ENCODE measurements at places on chromosomes 1 and 21.
A peak's percentile ranks its signal among the peaks of the same experiment; 100 is the strongest.

- DNase-seq = no peak
Observed at GRCh38 chr1:11478571-11479374, at the start of gene DISP3. Gene DISP3 (plus strand): TSS chr1:11479155. CDS start chr1:11500993, 21,838 bp downstream.

DNA sequence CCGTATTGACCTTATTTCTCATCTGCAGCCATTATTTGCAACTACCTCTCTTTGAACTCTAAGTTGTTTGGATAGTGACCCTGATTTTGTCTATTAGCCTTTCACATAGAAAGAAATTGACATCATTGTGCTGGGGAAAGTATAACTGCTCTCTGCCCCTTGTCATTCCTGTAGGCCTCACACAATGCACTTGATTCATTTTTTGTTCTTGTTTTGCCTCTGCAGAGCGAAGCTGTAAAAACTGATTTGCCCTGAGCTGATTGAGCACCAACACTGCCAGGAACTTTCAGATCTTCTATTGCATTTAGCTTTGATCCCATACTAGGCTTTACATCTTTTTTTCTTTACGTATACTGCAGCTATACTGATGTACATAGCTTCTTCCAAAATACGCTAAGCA lies 167.2 kb upstream of the PTBP2 start:
- no peak for DNase-seq

DNA sequence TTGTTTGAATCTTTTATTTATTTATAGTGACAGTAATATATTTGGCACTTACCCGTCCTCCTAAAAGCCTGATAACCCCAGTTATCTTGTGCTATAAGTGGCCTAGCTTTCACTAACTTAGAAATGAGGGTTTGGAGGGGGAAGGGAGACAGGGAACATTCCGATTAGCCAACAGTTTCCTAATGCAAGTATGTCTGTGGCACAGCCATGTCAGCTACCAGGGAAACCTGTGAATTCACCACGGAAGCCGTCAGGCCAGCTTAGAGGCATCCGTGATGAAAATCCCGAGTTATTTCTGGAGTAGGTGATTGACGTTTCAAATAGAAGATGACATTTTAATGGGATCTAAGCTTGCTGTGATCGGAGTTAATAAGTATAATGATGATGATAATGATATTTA lies 39.4 kb upstream of the BCL10 start:
- DNase-seq = no peak

- no peak for DNase-seq
Observed at GRCh38 chr1:20400341-20401177, 85.5 kb downstream of the CAMK2N1 start.

DNA sequence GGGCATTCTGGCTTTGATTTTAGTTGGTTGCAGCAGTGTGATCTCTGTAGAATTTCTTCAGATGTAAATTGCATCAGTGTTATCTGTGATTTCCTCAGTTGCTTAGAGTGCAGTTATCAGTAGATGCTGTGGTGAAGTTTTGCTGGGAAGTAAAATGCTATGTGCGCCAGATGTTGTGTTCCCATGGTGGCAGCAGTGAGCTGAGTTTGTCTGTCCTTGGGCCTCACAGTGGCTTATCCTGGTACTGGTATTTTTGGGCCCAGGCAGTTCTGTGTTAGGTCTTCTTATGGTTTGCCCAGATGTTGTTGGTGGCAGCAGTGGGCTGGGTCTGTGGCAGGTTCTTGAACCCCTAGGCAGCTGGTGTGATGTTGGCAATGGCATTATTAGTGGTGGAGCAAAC lies 1242.1 kb downstream of the PLA2G4A start:
- no peak for DNase-seq

DNA sequence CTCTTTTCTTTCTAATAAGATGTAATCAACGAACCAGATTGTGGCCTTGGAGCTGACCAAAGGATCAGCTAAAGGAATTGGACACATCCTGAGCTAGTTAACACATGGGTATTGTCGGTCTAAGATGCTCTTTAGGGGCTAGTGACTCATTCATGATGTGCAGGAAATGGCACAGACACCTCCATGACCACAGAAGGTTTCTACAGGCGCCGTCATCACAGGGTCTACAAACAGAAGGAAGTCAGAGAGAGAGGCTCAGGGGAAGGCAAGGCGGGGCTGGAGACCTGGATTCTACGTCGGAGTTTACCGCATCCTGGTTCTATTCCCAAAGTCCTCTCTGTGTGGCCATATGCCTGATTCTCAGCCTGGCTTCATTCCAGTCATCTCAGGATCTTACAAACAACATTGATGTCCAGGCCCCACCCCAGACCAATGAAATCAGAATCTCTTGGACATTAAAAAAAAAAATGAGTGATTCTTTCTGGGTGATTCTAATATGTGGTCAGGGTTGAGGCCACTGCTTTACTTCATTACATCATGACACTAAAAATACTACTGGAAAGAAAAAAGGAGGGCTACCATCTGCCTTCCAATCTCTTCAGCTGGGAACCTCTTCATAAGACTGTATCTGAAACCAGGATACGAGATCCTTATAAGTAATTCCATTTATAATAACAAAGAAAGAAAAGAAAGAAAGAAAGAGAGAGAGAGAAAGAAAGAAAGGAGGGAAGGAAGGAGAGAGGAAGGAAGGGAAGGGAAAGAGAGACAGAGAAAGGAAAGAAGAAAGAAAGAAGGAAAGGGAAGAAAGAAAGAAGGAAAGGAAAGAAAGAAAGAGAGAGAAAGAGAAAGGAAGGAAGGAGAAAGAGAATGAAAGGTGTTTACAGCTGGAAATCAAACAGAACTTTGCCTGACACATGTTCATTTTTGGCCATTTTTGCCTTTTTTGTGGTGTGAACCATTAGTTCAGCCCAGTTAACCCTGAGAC lies 11.6 kb upstream of the KCNJ15 start:
- peak; percentile 86 for DNase-seq

- no peak for DNase-seq
Observed at GRCh38 chr1:180262628-180263488, 32.8 kb downstream of the LHX4 start.

GRCh38 chr1:47438165-47439016 lies 547 bp downstream of the FOXD2 start:
- no peak for DNase-seq

- no peak for DNase-seq
Observed at GRCh38 chr1:230356190-230356589, 69.9 kb downstream of the PGBD5 start.

GRCh38 chr1:90706437-90707362 lies 10.4 kb downstream of the BARHL2 start:
- no peak for DNase-seq

DNA sequence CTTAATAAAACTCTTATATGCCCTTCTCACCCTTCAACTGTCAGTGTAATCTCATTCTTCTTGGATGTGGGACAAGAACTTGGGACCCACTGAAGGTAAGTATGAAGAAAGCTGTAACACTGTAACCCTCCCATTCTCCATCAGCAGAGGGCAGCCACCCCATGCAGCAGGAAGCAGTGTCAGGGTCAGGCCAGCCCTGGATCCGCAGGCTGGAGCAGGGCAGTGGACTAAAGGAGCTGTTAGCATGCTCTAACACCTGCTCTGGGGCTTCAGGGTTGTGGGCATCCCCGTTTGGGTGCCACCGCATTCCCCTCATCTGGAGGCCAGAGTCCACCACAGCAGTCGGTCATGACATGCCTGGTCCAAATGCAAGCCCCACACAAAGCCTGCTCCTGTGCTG lies 156.5 kb downstream of the HIVEP3 start:
- no peak for DNase-seq

- no peak for DNase-seq
Observed at GRCh38 chr1:53112861-53113260, 29.6 kb downstream of the SLC1A7 start.

DNA sequence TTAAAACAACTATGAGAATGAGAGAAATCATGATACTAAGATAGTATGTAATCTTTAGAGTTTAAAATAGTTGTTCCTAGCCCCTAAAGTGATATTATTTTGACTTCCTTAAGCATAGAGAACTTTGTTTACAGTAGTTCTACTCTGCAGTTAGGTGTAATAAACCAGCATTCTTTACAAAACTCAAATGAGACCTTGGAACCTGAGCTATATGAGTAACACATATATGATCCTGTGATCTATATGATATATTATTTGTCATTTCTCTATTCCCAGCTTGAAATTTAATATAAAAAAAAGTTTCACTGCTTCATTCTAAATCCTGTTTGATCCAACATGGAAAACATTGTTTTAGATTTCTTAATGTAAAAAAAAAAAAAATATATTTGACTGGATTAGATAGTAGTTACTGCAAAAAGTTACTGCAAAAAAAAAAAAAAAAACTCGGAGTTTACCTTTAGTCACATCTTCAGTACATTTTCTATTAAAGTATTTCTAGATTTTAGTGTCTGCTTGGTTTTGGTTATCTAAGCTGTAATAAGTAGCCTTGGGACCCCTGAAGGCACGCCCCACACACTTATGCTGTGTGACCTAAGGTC lies 463.8 kb downstream of the USP25 start:
- no peak for DNase-seq

DNA sequence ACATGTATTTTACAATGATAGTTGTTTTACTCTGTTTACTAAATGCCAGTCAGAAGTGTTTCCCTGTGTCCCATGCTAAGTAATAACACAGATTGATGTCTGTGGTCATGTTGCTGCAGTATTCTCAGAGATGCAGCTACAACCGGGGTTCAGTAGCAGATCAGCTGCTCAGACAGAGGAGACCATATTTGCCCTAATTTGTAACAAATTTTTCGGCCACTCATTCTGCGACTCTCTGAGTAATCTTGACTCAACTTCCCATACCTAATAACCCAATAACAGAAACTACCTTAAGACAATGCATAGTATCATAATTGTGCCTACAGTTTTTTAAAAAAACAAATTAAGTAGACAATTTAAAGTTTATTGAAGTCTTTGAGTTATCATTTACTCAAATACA lies 32.6 kb downstream of the NIBAN1 start:
- DNase-seq = no peak

DNA sequence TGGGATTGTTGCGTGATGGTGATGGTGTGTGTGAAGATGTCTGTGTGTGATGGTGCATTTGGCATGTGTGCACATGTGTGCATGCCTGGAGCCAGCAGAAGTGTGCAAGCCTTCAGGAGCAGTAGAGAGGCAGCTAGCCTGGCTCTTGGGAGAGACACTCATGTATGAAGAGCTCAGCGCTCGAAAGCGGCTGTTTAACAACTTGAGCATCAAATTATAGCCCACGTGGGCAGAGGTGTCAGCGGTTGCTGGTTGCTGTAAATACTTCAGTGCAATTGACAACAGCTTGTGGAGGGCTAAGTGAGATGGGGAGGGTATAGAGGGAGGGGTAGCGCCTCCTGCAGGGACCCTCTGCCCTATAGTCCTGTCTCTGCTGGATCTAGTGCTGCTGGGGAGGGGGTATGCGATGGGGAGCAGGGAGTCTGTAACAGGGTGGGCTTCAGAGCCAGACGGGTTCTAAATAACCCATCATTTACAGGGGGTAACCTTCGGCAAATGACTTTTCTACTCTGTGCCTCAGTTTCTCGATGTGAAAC lies 21.5 kb downstream of the FOXD2 start:
- no peak for DNase-seq

- no peak for DNase-seq
Observed at GRCh38 chr1:59803458-59804038, 11.2 kb upstream of the HOOK1 start.

DNA sequence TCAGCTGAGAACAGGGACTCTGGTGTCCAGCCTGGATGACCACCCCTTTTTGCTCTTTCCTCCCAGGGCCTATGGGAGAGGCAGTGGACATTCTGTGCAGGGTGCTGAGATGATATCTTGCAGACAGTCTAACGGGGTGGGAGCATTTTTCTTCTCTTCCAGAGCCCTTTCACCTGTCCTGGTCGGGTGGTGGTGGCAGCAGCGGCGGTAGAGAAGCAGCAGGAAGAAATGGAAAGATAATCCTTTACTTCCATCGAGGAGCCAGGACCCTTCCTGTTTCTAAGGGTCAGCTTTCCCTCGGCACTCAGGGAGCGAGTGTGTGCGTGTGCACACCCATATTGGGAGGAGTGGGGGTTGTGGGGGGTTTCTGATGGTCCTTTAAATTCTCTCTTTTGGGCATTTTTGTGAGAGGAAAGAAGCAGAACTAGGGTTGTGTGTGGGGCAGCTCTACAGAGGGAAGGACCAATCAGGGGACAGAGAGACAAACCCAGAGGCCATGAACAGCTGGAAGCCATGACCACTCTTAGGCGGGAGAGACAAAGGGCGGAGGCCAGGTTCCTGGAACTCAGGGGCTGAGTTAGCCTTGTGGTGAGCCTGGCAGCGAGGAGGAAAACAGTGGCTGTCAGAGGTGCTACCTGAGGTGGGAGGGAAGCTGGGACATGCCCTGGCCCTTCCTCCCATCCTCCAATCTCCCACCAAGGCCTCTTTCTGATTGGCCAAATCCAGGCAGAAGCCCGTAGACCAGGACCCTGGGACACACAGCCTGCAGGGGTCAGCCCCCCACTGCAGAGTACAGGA lies 31.2 kb upstream of the CSF3R start:
- DNase-seq = no peak

GRCh38 chr1:223033658-223034057 lies 109.4 kb downstream of the TLR5 start:
- no peak for DNase-seq

GRCh38 chr1:230948903-230949302 lies 29.8 kb downstream of the TTC13 start:
- DNase-seq = no peak

DNA sequence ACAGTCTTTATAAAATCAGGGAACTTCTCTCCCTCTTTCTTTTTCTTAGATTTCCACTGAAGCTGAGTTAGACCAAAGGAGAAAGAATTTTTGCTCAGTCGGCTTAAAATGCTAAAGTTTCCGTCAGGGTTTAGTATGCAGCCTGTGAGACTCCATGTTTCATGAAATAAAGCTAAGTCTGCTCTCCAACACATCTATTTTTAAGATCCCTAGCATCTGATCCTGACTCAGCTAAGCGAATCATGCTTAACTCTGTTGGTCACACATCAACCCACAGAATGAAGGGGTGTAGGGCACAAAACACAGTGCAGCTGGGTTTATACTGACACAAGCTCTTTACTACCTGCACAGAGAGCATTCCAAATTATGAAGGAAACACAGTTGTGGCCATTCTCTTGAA lies 102.4 kb upstream of the ZNF281 start:
- DNase-seq = peak; percentile 23

GRCh38 chr1:145804235-145805045 lies 19.5 kb downstream of the RNF115 start:
- no peak for DNase-seq

- DNase-seq = no peak
Observed at GRCh38 chr1:12472798-12473551, 145.0 kb downstream of the DHRS3 start.
